IMR-90 (cell line): ENCODE measurements at places on chromosomes 6 and 20.
A peak's percentile ranks its signal among the peaks of the same experiment; 100 is the strongest.

- DNase-seq, result no peak
These were observed 582.6 kb downstream of the UTRN start for GRCh38 chr6:144867761-144868160.

GRCh38 chr6:30750379-30750668, 6.0 kb upstream of the IER3 start:
- DNase-seq, result no peak

DNA sequence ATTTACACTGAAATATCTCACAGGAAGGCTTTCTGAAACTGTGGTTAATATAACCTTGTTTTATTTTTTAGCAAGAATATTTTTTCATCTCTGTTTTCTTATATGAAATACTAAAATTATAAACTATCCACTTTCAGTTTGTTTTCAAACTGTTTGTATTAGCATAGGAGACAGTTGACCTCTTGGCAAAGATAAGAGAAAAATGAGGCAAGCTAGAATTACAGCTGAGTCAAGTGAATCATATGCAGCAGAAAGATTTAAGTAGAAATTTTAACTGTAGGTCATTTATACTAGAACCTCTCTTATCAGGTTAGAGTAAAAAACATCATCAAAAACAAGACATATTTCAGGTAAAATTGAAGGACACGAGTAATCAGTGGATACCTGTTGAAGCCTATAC, 792.6 kb downstream of the PHF3 start:
- no peak for DNase-seq

DNA sequence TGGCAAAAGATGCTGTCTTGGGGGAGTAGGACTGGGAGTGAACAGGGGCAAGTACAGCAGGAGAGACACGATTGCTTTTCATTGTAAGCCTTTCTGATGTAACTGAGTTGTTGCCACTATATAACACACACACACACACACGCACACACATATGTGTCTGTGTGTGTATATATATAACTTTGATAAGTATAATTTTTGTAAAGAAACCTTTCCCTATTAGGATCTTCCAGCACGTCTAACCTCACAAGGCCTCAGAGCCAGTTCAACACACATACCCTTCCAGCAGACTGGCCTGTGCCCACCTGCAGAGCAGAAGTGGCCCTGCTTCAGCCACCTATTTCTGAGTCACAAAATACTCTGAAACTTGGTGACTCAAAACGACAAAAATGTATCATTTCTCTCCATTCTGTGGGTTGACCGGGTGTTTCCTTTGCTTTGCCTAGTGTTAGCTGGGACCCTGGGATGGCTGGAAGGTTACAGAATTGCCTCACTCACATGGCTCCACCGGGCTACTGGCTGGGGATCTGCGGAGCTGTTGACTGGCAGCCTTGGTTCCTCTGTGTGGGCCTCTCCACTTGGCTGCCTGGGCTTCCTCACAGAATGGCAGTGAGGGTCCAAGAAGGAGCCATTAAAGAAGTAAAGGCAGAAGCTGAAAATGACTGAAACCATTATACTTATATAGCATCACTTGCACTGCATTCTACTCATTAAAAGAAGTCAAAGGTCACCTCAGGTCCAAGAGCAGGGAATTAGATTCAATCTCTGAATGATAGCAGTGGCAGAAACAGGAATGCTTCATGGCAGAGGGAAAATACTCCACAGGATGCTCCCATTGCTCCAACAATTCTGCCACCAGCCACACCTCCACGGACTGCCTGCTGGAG, 126.4 kb downstream of the BANF2 start:
- DNase-seq, result peak; percentile 46

DNA sequence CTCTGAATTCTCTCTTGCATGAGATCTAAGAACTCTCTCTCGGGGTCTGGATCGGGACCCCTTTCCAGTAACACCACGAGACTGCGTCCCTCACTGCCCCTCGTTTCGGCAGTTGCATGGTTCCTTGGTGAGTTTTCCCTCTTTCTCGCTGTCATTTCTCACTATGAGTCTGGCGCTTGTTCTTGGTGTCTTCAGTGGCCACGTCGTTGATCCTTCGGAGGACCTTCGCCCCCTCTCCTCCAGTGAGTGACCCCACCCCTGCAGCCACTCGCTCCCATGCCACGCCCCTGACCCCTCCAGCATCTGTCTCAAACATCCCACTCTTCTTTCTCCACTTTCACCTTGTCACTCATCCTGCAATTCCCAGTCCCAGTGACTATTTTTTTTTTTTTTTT, 23.0 kb downstream of the SYNJ2 start:
- DNase-seq, result no peak

DNA sequence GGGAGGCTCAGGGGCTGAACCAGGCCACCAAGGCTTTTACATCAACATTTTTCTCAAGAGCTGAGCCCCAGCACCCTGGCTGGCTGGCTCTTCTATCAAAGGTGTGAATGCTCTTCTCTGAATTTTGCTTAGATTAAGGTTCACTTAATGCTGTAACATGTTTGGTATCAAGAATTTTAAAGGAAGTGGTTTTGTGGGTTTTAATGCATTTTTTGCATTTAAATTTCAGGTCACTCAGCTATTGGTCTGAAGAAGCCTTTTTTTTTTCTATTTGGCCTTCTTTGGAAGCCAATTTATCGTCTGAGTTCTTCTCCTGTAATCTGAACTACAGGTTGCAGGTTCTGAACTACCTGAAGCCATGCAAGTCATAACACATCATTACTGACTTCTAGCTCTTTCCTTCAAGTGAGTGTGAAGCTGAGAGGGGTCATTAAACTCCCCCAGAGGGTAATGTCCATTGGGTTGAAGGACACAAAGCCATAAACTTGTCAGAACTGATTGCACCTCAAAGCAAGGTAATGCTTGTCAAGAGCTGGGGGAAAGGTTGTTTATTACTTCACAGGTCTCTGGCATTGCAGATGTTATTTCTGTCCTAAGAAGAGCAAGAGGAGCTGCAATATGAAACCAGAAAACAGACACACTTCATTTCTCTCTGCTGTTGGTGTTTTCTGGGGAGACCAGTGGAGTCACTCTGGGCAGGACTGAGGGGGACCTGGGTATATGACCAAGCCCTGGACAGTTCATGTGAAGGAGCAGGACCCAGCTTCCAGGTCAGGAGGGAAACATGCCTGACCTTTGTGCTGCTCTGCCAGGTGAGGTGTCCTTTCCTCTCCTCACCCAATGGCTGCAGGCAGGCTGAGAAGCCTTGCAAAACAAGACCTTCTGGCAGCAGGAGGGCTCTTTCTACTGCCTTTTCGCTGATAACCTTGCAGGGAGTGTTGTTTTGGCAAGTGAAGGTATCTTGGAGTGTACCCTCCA, 26.1 kb upstream of the NEDD9 start:
- DNase-seq, result no peak
